ENCODE measurements at places on chromosomes 2 and 18.

GRCh38 chr2:71154798-71155197 lies 24.4 kb downstream of the MPHOSPH10 start:
- peak; percentile 62 for DNase-seq

DNA sequence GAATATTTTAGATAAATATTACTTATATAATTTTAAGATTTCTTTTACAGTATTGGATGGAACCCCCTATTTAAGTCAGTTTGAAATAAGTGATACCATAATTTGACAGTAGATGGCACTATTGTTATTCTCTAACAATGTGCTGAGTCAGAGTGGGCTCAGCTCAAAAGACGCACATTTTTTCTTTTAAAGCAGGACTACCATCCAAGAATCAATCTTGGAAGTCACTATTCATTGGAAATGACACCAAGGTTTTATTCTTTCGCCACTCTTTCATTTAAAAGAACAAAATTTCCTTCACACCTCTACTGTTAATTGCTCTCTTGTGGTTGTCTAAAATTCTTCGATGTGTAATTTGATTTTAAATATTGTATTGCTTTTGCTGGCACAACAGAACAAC lies 32.6 kb upstream of the SPAG16 start:
- DNase-seq: peak; percentile 41

DNA sequence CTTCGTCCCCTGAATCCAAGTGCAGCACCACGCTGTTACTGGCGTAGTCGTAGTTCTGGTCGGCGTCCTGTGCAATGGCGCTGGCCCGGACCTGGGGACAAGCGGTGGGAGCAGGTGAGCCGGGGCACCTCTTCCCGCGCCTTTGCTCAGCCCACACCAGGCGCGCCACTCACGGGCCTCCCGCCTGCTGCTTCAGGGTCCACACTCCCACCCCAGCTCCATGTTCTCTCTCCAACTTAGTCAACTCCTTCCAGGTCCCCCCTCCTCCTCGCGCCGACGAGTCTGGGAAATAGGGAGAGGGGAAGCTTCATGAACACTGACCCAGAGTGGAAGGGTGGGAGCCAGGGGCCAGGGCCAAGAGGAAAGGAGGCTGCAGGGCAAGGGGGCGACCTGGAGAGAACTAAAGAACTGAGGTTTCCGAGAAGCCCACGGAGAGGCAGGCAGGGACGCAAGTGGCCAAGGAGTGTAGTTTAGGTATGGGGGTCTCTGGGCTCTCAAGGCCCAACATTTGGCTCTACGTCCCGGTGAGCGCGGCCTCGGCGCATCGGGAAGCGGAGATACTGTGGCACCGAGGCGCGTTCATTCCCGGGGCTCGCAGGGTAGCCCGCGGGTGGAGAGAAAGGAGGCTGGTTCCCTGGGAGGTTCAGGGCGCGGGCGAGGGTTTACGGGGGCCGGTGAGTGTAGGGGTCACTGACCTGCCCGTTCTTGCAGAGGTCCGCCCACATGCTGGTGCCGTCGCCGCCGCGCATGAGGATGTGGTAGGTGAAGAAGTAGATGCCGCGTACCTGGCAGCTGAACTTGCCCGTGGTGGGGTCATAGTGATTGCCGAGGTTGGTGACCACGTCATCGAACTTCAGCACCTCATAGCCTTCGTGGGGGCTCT lies 1.4 kb downstream of the C1QL2 start:
- DNase-seq: no peak

- DNase-seq: no peak
These were observed 461.4 kb downstream of the GALR1 start for GRCh38 chr18:77711096-77711495.

GRCh38 chr2:231228974-231229529 lies 30.6 kb downstream of the ARMC9 start:
- no peak for DNase-seq

GRCh38 chr2:67930156-67930555 lies 132.6 kb downstream of the C1D start:
- DNase-seq: peak; percentile 73

DNA sequence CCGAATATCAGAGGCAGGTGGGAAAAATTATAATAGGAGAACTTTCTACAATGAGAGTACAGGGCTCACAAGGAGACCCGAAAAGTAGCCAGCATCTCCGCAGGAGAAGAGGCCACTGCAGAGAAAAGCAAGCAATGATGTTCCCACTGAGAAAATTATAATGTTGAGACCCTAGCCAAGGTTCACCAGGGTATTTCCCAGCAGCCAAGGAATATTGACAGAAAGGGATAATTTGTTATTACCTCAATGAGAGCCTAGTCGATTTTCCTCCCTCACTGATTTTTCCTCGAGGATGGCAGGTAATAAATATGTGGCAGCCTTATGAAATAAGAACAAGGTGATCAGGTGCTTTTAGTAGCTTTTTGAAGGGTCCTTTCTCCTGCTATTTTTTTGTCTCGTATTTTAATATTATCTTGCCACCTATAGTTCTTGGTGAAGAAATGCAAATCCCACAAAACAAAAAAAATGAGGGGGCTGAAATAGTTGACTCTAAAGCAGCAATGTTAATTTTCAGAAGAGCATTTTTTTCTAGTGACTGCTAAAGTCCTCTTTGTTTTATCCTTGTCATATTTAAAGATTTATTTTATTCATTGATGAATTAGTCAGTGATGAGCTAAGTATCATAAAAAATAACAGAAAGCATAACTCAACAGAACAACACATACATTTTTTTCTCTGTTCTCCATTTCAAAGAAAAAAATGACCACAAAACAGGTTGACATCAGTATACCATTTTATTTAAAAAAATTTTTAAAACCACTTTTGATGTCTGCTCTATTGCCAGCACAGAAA lies 215.4 kb downstream of the KCNE4 start:
- no peak for DNase-seq

- DNase-seq: no peak
These were observed 116.3 kb downstream of the POLE4 start for GRCh38 chr2:75074708-75075107.

DNA sequence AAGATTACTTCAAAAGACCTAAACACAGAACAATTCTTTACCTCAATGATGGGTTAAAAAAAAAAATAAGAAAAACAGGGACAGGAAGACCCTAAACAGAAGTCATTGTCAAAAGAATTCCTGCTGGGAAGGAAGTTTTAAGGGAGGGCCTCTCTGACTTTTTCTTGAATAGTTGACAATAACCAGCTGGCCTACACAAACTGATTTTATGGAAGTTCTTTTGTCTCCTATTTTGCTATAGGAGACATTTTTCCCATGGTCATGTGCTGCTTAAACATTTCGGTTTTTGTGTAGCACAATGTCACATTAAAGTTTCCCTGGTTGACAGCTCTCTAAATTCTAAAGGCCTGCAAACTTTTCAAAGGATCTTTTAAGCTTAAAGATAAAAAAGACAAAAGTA lies 55.3 kb downstream of the RFTN2 start:
- DNase-seq: no peak

DNA sequence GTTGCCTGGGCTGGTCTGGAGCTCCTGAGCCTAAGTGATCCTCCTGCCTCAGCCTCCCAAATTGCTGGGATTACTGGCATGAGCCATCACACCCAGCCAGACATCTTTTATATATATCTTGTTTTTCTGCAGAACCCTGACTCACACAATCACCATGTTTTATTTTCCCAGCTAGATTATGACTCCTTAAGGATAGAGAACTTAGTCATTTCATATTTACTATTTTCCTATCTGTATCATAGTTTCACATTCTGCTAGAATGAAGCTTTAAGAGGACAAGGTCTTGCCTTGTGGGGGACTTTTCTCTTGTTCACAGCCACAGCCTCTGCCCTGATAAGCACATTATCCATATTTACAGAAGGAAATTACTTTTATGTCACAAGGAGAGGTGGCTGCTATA lies 73.9 kb downstream of the LBH start:
- no peak for DNase-seq

GRCh38 chr2:174633623-174633930 lies 36.0 kb upstream of the WIPF1 start:
- DNase-seq: no peak

- no peak for DNase-seq
These were observed 17.1 kb downstream of the TSHZ1 start for GRCh38 chr18:75227535-75228296.

DNA sequence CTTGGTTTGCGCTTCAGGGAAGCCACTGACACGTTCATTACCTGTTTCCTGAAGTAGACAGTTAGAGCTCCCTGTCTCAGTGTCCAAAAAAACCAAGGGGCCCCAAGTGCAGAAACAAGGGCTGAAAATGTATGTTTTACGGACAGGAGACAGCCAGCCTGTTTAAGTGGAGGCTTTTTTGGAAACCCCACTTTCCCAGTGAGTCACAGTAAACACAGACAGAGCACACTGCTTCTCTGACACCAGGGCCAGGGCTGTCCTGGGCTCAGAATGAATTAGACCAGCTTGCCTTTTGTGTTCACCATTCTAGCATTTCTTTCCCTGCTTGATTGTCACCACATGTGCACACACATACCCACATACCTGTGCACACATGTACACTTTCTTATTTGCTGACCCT lies 128.6 kb downstream of the SH3RF3 start:
- no peak for DNase-seq

DNA sequence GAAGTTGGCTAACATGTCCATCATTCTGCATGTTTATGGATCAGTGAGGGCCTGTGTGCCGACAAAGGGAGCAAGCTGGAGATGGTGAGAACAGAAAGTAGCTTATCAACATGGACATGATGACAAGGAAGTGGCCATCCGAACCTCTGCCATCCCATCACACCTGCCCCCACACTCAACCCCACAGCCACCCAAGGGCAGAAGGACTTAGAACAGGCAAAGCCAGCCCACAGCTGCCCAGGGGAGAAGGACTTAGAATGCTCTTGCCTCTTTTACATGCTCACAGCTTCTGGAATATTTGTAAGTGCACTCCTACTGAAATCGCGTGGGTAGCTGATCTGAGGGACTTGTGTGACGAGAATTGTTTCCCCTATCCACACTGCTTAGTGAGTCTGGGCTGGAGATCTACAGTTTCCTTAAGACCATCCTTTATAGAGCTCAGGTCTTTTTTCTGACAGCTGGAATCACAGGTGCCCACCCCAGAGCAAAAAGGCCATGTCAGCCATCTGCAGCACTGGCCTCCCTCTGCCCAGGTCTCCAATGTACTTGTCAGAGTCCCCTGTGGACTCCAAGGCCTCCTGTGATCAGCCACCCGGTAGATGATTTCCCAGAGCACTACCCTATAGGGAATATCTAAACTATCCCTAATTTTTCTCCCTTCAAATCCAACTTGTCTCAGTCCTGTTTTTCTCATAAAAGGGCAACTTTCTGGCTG lies 154.1 kb downstream of the SMAD7 start:
- DNase-seq: no peak

DNA sequence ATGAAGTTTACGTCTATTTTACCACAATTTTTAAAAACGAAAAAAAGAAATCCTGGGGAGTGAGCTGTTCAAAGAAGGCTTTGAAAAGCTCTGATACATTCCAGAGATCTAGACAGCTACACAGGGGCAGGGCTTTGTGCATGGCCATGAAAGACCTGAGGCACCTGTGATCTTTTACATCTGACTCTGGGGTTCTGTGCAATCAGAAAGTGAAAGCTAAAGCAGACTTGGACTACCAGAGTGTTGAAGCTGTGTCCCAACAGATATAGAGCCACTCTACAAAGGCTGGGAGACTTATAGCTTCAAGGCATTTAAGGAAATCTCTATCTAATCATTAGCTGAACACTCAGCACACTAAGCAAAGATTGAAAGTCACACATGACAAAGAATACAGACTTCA lies 34.1 kb downstream of the PARD6G start:
- no peak for DNase-seq

GRCh38 chr2:74576211-74576862 lies 21.8 kb downstream of the DOK1 start:
- no peak for DNase-seq

GRCh38 chr2:160165996-160166395 lies 34.1 kb downstream of the ITGB6 start:
- no peak for DNase-seq

- no peak for DNase-seq
These were observed 377.8 kb downstream of the LRATD1 start for GRCh38 chr2:15010346-15010745.

DNA sequence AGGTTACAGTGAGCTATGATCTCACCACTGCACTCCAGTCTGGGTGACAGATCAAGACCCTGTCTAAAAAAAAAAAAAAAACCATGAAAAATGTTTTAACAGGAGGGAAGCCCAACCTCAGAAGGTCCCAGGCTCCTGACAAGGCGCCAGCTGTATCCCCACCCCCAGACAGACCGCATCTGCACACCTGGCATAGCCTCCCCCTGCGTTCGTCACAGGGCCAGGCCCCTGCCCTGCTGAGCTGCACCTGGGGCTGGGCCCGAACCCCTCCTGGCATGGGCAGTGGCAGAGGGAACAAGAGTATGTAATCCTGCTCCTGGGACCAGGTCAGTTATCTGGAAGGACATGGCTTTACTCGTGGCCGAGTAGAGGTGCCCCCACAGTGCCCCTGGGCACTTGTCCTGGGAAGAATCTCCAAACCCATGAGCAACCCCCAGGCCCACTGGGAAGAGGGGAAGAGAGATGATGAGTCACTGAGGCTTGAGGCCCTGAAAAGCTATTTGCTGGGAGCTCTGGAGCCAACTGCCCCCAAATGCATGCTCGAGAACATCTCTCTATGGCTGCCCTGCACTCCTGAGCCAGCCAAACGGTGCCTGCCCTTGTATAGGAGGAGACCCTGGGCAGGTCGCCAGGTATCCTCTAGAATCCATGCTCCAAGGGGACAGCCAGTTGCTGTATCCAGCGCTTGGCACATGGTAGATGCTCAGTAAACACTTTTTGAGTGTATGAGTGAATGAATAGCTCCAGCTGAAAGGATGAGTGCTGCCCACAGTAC lies 265.5 kb downstream of the ATAD2B start:
- DNase-seq: no peak

DNA sequence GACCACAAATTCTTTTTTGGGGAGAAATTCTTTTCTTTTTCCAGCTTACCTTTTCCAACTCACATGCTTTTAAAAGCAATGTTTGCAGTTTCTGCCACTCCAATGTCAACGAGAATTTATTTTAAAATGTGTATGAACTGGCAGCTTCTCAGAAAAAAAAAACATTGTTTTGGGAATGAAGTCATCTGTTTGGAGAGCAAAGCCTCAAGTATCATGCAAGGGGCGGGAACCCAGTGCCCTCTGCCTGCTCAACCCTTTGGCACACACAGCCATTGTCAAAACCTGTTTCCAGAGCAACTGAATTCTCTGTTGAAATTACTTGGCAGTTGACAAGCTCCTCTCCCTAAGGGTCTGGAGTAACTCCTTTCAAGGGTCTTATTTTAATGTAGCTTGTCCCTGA lies 128.5 kb downstream of the QPCT start:
- DNase-seq: no peak

- peak; percentile 69 for DNase-seq
These were observed 330.2 kb upstream of the FANCL start for GRCh38 chr2:58571181-58571852.

DNA sequence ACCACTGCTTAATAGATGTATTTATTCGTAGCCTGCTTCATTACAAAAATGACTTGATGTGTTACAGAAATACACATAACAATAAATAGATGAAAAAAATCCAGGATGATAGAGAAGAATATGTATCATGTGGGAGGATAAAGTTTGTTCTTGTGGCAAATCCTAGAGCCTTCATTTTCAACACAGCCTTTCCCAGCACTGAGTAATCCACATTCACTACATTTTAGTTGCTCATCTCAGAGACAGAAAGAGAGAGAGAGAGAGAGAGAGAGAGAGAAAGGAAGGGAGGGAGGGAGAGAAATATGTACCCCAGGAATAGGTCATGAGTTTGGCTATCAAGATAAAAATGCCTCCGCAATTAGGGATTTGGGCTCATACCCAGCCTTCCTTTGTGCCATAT lies 144.3 kb downstream of the RBMS1 start:
- DNase-seq: no peak

GRCh38 chr2:96577501-96577900 lies 40.9 kb downstream of the ARID5A start:
- no peak for DNase-seq

All from iPS-NIHi11 (cell line).